EL (cell line): ENCODE measurements at places on chromosomes 11 and 22.
A peak's percentile ranks its signal among the peaks of the same experiment; 100 is the strongest.

DNA sequence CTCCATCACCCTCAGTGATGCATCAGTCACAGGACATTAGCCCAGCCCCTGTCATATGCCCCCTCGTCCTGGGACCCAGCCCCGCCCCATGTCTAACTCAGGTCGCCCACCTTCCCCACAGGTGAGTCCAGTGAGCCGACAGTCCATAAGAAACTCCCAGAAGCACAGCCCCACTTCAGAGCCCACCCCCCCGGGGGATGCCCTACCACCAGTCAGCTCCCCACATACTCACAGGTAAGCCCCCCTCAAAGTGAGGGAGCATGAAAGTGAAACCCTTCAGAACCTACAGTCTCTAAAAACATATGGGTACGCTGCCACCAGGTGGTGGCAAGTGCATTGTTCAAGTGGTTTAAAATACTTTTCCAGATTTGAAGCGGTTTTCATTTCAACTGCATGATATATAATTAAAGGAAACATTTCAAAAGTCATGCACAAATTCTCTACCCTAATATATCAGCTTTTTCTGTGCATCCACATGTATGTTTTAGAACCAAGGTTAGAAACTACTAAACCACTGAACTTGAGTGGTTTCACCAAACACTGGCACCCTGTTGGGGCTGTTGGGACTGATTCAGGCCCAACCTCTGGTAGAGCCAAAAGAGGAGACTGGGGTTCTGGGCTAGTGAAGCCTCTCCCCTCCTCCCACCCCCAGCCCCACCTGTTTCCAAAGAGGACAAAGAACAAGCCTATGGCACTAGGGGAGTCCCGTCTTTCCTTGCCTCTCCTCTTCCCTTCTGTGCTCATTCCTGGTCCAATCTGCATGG is 17.3 kb downstream of the EPS8L2 start:
- DNase-seq, result peak; percentile 53

- no peak for DNase-seq
Observed at GRCh38 chr11:94152678-94153065, 24.0 kb downstream of the PANX1 start.

DNA sequence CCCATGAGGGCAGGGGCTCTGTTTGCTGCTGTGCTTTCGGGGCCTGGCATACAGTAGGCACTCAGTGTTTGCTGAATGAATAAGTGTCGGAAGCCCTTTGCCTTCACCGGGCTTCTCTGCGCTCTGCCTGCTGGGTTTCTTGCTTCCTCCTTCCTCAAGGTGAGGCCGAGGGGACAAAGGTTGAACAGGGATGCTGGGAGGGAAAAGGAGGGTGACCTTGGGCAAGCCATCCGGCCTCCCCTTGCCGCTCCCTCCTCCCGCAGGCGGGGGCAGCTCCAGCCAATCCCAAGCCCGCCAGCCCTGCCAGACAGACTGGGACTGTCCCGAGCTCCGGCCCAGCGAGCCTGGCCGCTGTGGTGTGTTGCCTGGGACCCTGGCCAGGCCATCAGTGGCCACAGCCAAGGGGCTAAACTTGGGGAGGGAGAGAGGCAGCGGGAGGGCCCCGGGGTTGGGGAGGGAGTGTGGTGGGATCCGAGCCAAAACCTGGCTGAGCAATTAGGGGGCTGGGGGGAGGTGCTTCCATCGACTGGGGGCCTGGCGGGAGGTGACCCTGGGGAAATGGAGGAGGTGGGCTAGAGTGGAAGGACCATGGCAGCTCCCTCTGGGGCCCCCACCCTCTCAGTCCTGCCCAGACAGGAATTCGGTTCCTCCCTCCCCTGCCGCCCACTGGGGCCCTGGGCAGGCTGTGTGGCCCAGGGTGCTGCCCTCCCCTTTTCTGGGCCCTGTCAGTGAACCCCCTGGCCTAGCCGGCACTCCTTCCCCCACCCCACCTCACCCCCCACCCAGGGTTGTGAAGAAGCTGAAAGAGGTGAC is 3.4 kb upstream of the RCOR2 start:
- no peak for DNase-seq

GRCh38 chr11:113521737-113522517 is 46.7 kb upstream of the DRD2 start:
- peak; percentile 25 for DNase-seq

GRCh38 chr22:38415561-38416321 is 39.3 kb downstream of the KCNJ4 start:
- no peak for DNase-seq

DNA sequence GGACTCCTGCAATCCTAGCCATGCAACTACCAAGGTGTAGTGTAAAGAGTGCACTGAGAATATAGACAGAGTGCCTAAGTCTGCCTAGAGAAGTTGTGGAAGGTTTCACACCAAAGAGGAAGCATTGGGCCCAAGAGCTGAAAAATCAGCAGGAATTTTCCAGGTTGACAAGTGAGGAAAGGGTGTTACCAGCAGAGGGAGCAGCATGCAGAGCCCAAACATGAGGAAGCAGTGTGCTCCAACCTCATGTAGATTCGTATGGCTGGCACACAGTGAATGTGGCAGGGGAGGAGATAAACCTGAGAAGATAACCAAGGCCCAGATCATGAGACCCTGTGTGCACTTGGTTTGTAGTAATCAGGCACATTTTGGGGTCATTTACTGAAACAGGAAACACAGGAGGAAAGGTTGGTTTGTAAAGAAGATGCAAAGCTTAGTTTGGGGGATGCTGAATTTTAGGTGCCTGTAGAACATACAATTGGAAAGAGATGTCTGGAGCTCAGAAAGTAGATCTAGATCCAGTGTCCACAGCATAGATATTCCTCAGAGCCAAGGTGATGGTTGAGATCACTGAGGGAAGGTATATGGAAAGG is 1.7 kb downstream of the HPX start:
- DNase-seq, result peak; percentile 61

DNA sequence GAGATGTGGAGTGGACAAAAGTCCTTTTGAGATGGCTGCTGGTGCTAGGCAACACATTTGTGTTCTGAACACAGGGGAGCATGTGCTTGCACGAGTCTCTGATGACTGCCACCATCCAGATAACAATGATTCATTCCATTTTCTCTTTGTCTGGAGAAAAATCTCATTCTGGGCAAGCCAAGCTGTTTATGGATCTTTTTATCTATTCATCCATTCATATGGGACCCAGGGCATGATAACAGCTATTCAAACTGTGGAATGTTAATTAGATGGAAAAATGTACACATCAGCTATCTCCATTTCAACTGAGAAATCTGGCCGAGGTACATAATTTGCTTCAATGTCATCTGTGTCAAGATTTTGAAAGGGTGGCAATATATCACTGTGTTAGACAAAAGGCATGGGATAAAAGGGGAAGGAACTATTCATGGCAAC is 117.5 kb upstream of the ZBED5 start:
- DNase-seq, result no peak

GRCh38 chr22:30650508-30651116 is 15.0 kb downstream of the SLC35E4 start:
- no peak for DNase-seq

- peak; percentile 62 for DNase-seq
Observed at GRCh38 chr11:76208438-76209374, 2.4 kb upstream of the WNT11 start.

DNA sequence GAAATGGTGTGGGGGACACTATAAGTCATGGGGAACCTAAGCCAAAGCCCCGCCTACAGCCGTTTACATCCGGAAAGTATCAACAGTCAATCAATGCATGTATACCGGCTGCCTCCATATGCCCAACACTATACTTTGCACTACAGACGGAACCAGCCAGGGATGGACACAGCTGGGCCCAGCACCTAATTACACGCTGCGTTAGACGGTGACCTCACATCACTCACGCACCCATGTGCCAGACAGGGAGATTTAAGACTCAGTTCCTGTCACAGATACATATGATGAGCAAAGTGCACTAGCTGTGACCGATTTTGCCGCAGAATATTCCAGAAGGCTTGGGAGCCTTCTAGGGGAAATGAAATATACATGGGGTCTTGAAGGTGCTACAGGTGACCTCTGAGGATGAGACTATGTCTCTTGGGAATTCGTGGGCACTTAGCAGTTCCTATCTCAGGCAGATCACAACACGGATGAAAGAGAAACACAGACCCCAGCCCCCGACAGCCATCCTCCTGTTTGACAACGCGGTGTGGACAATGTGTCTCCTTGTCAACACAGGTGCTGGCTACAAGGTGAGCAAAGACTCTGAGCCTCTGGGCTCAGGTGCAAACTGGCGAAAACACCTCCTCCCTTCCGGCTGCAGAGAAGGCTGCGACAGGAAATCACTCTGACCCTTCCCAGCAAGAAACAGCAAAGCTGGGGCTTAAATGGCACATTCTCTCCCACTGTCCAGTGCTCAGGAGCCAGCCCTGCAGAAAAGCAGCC is 8.0 kb downstream of the AHNAK start:
- DNase-seq, result no peak

- no peak for DNase-seq
Observed at GRCh38 chr11:116881143-116881542, 43.7 kb upstream of the APOA1 start.

- peak; percentile 95 for DNase-seq
Observed at GRCh38 chr11:7977232-7977917, 9.8 kb upstream of the EIF3F start.

- no peak for DNase-seq
Observed at GRCh38 chr22:26700886-26701285, 43.5 kb downstream of the MIAT start.
